ENCODE measurements at places on chromosomes 1 and 21. TPM values are rescaled to one million over a fixed set of nuclear protein-coding genes. Genes with fewer than 3 reads are reported as not detected.

DNA sequence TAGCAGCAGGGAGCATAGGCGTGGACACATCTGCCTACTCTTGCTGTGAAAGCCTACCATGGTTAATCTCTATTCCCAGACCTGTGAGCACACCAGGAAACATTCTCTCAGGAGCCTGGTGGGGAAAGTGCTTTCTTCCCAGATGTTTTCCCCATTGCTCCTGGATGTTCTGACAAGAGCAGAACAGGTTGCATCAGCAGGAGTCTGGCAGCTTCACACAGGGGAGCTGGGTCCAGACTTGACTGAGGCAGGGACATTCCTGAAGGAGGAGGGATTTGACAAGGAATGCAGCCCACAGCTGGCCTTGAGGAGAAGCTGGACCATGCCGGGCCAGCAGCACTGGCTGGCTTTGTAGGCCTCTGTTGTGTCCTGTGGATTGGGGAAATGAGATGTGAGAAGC is 21.0 kb upstream of the ARTN start:
- no peak for DNase-seq

MIB2 gene
- 34.7 TPM for polyA plus RNA-seq

DNA sequence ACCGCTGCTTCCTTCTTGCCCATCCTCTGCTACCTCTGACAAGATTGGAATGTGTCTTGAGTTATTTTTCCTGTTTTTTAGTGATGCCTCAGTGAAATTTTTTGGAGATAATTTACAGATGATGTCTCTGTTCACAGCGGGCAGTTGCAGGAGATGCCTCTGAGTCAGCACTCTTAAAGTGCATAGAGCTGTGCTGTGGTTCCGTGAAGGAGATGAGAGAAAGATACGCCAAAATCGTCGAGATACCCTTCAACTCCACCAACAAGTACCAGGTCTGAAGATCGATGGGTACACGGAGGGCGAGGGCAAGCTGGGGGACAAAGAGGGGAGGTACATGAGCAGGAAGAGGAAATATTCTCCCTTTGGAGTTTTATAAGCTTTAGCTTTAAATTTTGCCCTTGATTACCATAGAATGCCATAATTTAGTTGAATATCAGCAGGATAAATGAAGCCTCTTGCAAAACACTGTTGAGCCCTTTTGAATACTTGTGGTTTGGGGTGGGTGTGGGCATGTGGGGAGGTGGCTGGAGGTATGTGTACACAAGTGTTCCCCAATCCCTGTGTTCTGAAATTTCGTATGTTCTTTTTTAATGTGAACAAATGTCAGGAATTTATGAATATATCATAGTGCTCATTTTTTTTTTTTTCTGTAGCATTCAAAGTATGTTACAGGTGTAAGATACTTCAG is 19.8 kb downstream of the ATP1A1 start:
- no peak for DNase-seq

- DNase-seq = no peak
Measured at GRCh38 chr21:33799378-33800090, 116.1 kb downstream of the ATP5PO start.

- DNase-seq = no peak
Measured at GRCh38 chr1:203690730-203691129, 64.1 kb downstream of the ATP2B4 start.

CLCA4 gene
- not detected for polyA plus RNA-seq

GRCh38 chr1:39158327-39159086 is 46.0 kb upstream of the MACF1 start:
- peak; percentile 67 for DNase-seq

- DNase-seq = no peak
Measured at GRCh38 chr1:204046346-204046745, 26.6 kb upstream of the SOX13 start.

GRCh38 chr1:104264521-104264920 is 514.8 kb downstream of the AMY1C start:
- DNase-seq = no peak

- no peak for DNase-seq
Measured at GRCh38 chr1:194568610-194569009, 1382.2 kb upstream of the B3GALT2 start.

DNA sequence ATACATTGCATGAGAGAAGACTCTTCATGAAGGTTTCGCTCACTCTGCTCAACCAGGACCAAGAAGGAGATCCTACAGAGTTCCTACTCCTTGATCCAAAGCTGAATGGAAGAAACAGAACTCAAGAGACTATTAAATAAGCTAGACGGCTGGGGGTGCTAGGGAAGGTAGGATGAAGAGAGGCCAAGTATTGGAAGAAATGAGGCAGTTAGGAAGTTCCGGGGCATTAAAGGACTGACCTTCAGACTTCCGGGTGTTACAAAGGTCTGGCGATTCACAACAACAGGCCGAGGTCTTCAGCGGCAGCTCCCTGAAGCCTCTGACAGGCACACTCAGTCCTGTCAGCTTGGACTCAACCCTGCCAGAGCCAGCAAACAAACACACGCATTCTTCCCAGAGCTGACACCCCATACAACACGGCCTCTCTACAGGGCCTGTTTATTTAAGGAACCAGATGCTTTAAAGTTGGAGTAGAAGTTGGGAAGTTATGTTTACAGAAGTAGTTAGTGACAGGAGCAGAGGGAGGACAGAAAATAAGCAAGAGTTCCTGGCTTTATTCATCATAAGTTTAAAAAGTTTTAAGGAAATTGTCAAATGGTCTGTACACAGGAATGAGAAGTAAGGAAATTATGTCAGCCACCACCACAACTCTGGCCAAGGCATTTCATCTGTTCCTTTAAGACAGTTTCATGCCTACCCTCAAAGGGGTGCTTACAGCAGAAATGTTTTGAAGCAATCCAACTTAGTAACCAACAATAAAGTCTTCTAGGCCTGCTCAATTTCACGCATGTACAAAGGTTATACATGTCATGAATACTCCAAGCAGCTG is 4.7 kb downstream of the SORT1 start:
- no peak for DNase-seq

GRCh38 chr1:219744652-219745469 is 132.0 kb upstream of the ZC3H11B start:
- DNase-seq = no peak

ASTN1 gene
- 1.4 TPM for polyA plus RNA-seq

GRCh38 chr1:31072304-31072746 is 6.8 kb upstream of the PUM1 start:
- no peak for DNase-seq

STUM gene
- 2.6 TPM for polyA plus RNA-seq

- no peak for DNase-seq
Measured at GRCh38 chr1:241990040-241990439, 8.9 kb downstream of the MAP1LC3C start.

ACTN2 gene
- polyA plus RNA-seq = 0.37 TPM

DNA sequence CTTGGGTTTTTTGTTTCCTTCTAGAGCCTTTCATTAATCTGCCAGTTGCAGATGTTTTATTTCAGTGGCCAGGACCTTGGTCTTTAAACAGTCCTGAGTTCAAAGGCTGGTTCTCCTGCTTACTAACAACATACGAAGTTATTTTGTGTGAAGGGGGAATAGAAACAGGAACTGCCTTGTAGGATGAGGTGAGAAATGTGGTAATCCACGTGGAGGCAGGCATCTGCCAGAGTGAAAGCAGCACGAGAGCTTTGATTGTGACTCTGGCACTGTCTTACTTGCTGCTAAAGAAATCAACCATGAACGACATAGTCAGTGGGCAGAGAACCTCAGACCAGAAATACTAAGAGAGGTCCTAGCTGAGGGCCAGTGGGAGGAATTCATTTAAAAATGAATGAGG is 30.4 kb downstream of the TMEM63A start:
- peak; percentile 47 for DNase-seq

DNA sequence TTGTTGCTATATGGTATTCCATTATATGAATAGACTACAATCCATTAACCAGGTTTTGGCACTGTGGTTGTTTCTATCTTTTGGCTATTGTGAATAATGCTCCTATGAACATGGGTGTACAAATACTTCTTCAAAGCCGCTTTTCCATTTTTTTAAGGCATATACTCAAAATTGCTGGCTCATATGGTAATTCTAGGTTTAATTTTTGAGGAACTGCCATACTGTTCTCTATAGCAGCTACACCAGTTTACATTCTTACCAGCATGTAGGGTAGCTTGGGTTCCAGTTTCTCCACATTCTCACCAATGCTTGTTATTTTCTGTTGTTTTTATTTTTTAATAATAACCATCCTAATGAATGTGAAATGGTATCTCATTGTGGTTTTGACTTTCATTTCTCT is 19.9 kb upstream of the AGO1 start:
- no peak for DNase-seq

SERPINC1 gene
- 0.28 TPM for polyA plus RNA-seq

- no peak for DNase-seq
Measured at GRCh38 chr1:11514366-11514765, 35.4 kb downstream of the DISP3 start.

DNA sequence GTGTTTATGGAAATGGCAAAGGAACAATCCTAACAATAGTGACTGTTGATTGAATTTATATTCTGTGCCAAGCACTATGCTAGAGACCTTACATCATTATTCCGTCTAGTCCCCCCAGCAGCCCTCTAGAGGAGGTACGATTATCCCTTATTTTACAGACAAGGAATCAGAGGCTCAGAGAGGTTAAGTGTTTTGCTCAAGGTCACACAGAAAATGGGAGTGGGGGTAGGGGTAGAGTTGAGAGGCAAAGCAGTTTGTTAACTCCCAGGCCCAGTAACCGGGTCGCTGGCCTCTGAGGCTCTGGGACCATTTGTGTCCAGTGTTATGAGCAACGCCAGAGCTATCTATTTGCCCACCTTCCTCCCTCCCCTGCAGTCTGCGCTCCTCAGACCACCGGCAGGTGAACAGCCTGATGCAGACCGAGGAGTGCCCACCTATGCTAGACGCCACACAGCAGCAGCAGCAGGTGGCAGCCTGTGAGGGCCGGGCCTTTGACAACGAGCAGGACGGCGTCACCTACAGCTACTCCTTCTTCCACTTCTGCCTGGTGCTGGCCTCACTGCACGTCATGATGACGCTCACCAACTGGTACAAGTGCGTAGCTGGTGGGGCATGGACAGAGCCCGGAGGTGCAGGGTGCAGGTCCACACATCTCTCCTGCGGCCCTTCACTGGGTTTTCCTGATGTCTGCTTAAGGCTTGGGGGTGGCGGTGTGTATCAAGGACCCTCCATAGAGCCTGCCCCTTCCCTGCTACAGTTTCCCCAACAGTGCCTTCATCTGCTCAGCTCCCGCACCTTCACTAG is 19.8 kb downstream of the SERINC2 start:
- no peak for DNase-seq

GRCh38 chr1:167137793-167138510 is 44.1 kb downstream of the STYXL2 start:
- no peak for DNase-seq

- no peak for DNase-seq
Measured at GRCh38 chr1:119647228-119647733, 785 bp downstream of the ZNF697 start.

DNA sequence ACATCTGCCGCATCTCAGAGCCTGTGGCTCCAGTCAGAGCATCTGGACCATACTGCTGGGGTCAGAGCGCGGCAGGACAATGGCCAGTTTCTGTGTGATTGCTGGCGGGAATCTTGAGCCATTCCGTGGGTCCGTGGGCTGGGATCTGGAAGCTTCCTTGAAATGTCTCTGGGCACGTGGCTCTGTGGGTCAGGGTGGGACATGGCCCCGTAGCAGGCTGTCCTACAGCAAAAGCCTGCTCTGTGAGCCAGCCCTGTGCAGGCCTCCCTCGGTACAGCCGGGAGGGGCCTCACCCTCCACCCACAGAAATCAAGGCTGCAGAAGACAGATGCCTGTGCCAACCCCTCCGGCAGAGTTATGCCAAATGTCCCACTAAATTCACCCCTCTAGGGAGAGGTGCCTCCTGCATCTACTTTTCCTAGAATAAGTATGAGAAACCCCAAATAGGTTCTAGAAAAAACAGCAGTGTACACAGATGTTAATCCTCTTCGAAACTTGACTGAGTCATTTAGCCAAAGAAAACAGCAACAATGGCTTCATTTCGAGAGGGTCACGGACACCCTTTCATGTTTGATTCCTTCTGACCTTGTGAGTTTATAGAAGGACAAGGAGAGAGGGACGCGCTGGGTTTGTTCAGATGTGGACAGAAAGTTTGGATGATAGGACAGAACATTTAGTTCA is 27.8 kb downstream of the COL18A1 start:
- no peak for DNase-seq

DNA sequence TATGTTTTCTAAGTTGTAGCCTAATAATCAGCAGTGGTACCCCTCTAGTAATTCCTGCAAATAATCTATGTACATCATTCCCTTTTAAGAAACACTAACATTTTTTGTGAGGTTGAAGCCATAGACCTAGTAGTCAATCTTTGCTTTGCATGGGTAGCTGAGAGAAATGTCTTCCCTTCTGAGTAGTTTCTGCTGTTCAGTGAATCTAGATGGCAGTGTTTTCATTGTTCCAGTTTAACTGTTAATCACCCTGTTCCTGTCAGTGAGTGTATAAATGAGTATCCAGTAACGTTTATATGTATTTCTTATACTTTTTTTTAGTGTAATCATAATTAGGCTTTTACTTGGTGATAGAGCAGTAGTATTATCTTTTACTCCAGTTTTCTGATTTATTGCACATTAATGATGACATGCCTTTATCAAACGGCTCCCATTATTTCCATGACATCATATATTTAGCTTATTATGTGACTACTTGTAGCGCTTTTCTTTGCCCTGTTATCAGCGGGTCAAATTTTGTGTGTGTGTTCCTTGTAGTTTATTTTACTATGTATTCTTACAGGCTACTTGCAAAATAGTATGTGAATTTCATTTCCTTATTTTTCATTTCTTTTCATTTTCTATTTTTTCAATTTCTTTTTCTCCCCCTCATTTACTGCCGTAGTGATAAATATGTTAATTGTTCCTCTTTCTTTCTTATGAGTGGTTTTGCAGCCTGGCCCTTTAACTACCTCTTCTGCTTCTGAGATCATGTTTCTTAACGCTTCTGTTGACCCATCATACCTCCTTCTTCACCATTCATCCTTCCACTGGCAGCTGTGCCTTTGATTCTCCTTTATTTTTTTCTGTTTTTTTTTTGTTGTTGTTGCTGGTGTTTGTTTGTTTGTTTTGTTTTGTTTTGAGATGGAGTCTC is 18.8 kb downstream of the CEP350 start:
- peak; percentile 10 for DNase-seq

DNA sequence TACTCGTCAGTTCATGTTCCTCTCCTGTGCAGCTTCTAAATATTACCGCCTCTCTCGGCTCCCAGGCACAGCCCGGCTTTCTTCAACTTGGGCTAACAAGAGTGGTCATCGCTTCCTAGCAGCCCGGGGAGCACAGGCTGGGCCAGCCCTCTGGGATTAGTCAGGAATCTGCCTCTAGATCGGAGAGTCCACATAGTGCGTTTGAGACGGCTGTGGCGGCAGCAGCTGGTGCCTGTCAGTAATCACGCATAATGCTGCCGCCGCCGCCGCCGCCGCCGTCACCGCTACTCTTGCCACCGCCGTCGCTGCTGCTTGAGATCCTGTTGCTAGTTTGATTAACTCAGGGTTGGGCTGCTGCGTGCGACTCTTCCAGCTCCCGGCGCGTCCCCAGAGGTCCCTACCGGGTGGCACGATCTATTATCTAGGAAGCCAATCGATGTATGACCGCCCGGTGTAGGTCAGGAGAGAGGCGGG is at the start of gene RXRG:
Gene RXRG (minus strand): TSS at position 230 of the 474 bp plus-strand sequence. CDS start 233 bp downstream, outside the sequence.
- peak; percentile 35 for DNase-seq

- no peak for DNase-seq
Measured at GRCh38 chr1:225987491-225988316, 11.4 kb downstream of the SDE2 start.
